ENCODE measurements at places on chromosomes 1 and 21. TPM values are rescaled to one million over a fixed set of nuclear protein-coding genes. Genes with fewer than 3 reads are reported as not detected.

The ILDR2 gene
- total RNA-seq, result 0.14 TPM

The GLRX2 gene
- 26.6 TPM for total RNA-seq

The ZNF648 gene
- not detected for total RNA-seq

The SYT11 gene
- total RNA-seq, result 20.8 TPM

The AKR7A3 gene
- total RNA-seq, result 0.67 TPM

The TEX38 gene
- total RNA-seq, result not detected

The CFAP141 gene
- not detected for total RNA-seq

The CORT gene
- not detected for total RNA-seq

The DCST2 gene
- 0.48 TPM for total RNA-seq

Measured in posterior vena cava (tissue), 2 donors.